ENCODE measurements at places on chromosomes 12 and 14.

DNA sequence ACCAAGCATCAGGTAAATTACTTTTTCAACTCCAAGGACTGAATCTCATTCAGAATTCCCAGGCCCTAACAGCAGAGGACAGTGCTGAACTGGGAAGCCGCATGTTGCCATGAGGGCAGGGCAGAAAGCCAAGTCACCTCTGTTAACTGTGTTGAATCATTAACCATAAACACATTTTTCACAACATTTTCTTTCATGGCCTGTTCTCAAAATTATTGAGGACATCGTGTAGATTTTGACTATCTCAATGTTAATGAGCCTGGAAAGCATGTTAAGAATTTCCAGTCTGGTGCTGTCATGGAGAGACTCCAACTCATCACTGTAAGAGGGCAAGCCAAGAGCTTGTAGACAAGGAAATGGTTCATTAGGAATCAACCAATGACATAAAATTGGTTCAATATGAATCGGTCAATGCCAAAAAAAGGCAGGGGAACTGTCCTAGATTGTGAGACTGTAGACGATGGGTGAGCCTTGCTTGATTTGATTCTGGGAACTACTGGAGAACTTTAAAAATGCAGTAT, 33.7 kb downstream of the CPM start:
- DNase-seq, result no peak

DNA sequence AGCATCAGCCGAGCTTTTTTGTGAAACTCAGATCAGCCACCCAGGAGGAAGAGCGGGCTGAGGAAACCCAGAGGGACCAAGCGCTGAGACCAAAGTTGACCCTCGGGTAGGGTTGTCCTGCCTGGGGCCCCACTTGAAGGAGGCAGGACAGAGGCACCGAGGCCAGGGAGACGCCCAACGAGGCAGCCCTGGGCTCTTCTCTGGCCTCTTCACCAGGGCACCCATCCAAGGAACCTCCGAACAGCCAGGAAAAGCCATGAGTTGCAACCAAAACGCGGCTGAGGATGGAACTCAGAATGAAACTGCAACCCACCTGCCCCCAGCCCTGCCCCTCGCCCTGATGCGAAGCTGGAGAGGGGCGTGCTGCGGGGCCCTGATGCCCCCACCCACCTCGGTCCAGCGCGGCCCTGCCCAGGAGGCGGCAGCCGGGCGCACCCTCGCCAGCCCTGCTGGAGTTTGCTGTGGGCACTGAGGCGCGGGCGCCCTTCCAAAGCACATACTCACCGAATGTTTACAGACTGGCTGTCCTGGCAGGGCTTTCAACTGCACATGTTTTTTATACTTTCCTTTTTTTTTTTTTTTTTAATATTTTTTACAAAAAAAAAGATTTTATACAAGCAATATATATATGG, 41.9 kb downstream of the JDP2 start:
- no peak for DNase-seq

- DNase-seq, result no peak
Observed at GRCh38 chr14:73770977-73771847, 57.0 kb upstream of the PNMA1 start.

GRCh38 chr12:12327802-12328201, 22.2 kb downstream of the MANSC1 start:
- DNase-seq, result no peak

DNA sequence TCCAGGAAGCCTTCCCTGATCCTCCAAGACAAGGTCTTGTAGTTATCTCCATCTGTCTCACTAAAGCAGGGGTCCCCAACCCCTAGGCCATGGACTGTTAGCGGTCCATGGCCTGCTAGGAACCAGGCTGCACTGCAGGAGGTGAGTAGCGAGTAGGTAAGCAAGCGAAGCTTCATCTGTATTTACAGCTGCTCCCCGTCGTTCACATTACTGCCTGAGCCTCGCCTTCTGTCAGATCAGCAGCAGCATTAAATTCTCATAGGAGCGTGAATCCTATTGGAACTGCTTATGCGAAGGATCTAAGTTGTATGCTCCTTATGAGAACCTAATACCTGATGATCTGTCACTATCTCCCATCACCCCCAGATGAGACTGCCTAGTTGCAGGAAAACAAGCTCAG, 12.4 kb upstream of the NFYB start:
- no peak for DNase-seq

Measured in glomerular endothelial cell (primary cell).